ENCODE measurements at places on chromosomes 7 and 10.

GRCh38 chr10:132068431-132069121, 2.8 kb downstream of the JAKMIP3 start:
- DNase-seq, result no peak

DNA sequence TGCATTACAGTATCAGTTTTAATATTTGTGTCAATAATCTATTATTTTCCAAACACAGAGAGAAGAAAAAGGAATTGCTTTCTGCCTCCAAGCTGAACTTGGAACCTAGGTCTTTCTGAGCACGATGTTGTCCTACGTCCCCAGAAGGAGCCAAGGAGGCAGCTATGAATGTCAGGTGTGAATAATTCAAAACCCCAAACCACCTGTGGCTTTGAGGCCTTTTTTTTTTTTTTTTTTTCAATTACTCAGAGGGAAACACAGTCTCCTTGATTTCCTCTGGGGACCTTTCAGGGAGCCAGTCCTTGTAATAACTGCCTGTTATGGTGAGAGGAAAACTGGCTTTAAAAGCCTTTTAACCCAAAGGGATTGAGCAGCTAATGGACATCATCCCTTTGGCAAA, 8.3 kb downstream of the GPR85 start:
- DNase-seq, result no peak

GRCh38 chr7:30148951-30149459, 14.2 kb downstream of the MTURN start:
- DNase-seq, result no peak

- no peak for DNase-seq
Observed at GRCh38 chr7:122316467-122317388, 12.2 kb upstream of the FEZF1 start.

DNA sequence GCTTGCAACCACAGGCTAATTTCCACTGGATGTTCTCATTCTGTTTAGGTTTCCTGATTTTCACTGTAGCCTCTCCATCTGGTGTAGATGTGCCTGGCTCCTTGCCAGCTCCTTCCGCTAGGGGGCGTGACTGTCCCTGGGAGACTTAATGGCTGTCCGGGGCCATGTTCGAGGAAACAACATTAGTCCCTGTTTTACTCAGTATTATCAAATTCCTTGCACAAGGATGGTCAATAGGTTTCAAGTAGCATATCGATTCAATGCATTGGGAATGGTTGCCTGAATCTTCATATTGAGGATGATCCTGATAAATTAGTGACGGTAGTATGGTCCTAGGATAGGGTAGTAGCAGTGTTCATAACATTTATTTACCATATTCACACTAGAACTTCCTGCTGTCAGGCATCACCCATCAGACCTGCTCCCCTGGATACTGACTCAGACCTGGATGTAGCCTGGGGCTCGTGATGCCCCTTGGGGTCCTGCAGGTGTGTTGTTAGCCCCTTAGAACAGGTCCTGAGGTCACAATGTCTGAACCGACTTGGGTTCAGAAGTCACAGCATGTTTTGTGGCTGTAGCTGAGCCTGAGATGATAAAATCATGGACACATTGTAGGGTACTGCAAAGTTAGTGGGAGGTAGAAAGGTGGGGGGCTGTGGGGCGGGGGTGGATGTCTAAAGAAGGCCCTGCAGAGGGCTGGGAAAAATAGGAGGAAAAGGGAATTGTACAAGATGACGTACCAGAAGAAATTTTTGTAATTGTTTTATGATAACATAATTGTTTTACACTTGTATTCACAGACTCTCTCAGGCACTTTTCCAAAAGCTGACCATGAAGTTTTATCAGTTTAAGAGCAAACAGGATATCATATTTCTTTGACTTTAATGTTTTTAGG, 8.9 kb upstream of the EXOC6 start:
- peak; percentile 87 for DNase-seq

- no peak for DNase-seq
Observed at GRCh38 chr10:99827936-99828335, 45.5 kb downstream of the ABCC2 start.

DNA sequence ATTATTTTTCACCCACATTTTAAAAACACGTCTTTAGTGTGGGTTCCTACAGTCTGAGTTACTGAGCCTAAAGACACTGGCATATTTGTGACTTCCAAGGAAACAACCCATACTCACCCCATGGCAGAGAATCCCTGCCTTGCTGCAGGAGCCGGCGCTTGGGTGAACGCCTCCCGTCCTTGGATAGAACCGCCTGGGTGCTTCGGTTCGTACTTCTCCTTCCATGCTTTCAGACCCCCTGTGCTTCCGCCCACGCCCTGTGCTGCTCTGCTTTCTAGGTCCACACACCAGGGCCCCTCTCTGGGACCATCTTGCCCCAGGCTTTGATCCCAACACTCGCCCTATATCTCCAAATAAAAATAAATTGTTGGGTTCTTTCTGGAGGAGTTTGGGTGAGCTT, 125.8 kb downstream of the PTPRN2 start:
- DNase-seq, result no peak

GRCh38 chr10:4501306-4501705, 324.7 kb upstream of the AKR1E2 start:
- DNase-seq, result no peak

DNA sequence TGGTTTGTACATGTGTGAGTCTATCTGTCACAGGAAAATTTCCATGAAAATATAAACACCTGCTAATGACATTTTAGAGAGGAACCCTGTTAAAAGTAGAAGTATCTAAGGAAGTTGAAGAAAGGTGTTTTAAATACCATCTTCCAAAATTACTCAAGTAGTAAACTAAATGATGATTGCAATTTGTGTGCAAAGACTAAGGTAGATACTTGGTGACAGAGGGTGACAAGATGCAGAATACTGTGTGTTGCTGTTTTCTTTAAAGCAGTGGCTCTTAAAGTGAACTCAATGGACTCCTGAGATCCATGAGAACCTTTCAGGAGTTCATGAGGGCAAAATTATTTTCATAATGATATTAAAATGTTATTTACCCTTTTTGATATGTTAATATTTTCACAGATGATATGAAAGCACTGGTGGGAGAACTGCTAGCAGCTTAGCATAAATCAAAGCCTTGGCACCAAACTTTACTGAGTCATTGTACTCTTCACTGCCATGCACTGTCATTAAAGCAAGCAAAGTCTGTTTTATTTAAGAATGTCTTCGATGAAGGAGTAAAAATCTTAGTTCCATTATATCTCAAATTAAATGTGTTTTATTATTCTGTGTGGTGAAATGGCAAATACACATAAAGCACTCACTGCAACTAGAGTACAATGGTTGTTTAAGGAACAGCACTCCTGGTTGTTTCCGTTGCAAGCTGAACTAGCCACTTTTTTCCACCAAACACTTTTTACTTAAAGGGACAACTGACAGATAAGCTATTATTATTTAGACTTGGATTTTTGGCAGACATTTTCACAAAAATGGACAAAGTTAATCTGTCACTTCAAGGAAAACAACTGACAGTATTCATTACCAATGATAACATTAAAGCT, 133.7 kb downstream of the LRRN3 start:
- no peak for DNase-seq

DNA sequence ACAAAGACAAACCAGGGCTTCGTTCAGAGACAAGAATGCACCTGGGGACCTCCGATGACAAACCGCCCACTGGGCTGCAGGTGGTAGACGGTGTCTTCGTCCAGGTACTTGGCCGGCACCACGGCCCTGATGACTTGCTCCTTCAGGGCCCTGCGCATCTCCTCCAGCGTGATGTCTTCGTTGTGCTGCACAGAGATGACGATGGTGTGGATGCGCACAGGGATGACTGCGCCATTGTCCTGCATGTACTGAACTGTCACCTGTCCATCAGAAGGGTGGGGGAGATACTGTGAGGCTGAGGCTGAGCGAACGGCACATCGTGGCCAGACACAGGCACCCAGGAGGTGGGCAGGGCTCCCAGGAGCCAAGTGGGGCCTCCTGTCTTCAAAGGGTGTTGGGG, 13.1 kb downstream of the MAT1A start:
- no peak for DNase-seq

GRCh38 chr10:36725581-36726520, 399.5 kb upstream of the ANKRD30A start:
- DNase-seq, result peak; percentile 41

GRCh38 chr7:45482451-45482850, 91.7 kb upstream of the ADCY1 start:
- no peak for DNase-seq

- DNase-seq, result no peak
Observed at GRCh38 chr7:27933671-27934565, 194.0 kb downstream of the TAX1BP1 start.

- no peak for DNase-seq
Observed at GRCh38 chr10:72104472-72105097, 16.2 kb upstream of the SPOCK2 start.

- peak; percentile 88 for DNase-seq
Observed at GRCh38 chr7:54932818-54933543, 85.8 kb upstream of the EGFR start.

- DNase-seq, result no peak
Observed at GRCh38 chr7:1865571-1866255, 195.6 kb downstream of the ELFN1 start.

DNA sequence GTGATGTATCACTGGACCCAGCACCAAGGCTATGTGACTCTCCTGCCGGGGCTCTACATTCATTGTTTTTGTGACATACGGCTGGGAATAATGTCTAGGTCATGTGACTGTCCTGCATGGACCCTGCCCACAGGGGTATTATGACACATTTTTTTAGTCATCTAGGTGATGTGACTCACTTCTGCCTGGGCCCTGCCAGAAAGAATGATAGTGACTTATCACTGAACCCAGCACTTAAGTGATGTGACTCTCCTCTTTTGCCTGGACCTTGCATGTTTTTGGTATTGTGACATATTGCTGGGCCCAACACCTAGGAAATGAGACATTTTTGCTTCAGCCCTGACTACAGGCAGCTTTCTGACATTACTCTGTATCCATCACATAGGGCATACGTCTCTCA, 51.1 kb upstream of the ZNF107 start:
- no peak for DNase-seq

DNA sequence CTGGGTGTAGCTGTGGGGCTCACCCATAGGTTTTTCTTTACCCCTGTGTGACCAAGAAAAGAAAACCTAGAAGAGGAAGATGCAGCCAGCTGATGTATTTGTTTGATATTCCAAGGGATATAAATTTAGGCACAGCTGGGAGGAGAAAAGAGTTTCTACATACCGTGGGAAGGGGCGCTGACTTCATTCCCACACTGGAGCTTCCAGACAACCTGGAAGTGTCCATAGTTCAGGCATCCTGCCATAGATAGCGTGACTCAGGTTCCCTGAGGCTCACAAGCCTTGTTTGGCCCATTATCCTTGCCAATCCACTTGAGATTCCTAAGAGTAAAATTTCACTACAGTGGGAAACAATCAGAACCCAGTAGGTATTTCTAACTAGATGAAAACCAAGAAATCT, 371.7 kb upstream of the NRP1 start:
- DNase-seq, result no peak

DNA sequence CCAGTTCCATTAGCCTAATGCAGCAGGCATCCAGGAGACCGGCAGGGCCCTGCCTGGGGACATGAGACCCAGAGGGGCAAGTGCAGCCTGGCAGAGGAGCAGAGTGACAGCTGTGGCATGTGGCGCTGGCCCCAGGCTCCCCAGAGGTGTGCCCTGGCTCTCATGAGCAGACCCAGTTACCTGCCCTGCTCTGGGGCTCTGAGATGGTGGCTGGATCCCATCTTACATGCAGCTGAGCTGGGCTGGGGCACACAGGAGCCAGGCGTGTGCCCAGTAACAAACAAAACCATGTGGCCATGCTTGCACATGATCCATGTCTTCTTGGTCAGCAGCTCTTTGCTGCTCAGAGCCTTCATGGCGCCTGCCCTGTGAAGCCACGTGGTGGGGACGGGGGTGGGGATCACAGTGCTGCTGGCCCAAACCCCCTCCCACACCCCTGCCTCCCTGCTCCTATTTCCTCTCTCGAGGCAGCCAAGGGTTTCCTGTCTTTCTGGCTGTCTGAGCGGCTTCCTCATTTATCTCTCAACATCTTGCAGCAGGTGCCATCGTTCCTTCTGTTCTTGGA, 40.3 kb upstream of the GTF2I start:
- no peak for DNase-seq

DNA sequence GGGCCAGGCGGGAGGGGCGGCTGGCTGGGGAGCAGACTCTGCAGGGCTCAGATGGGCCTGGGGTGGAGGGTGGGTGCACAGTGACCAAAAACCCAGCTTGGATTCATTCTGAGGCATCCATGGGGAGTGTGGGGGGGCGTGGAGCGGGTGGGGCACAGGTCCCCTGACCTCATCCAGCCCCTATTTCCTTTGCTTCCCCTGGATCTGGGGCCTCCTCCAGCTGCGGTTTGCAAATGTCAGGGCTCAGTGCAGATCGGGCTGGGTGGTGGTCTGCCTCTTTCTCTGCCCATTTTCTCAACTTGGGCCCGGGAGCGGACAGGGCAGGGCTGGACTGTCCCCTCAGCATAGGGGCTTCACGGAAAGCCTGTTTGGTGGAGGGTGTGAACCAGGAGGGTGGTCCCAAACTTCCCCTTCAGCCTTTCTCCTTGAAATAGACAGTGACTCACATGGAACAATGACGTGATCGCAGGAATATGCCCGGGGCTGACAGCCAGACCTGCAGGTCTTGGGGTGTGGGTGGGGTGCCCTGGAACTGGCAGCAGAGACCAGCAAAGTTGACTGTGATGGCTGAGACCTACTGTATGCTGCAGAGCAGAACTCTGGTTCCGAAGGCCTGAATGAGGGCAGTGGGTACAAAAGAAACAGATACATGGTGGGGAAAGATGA, 72.9 kb upstream of the PODXL start:
- DNase-seq, result peak; percentile 62

DNA sequence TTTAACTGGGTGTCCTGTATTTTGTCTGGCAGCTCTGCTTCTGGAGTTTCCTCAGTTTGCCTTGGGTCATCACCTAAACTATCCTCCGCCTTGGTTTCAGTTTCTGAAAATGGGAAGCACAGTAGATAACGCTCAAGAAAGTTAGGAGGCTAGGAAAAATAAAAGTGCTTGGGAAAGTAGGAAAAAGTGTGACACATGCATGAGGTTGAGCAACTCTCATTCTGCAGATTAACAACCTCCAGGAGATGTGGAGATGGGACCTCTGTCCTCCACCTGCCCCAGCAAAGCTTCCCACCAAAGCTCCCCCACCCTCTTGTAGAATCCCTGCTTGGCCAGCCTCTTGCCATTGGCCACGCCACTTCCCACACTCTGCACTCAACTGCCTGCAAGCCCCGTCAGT, 13.1 kb upstream of the ZCCHC24 start:
- DNase-seq, result no peak

DNA sequence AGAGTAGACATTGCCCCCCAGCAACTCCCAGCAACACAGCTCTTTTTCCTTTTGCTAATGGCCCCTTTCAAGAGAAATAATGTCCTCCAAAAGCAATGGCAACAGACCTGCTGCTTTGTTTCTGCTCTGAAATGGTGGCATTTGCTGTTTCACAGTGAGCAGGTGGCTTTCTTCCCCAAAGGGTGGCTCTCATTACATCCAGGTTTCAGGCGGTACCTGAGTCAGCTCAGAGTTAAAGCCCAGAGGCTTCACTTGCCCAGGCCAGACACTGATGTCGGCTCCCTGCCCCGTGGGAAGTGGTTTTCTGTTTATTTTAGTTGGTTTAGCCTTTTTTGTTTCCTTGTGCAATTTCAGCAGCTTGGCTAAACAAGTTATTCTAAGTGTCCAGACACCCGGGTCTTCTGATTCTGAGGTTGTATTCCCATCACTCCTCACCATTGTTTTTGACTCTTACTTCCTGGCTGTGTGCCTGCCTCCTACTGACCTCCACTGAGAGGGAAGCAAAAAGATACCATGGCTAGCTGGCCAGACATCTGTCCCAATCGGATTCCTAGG, 7.8 kb upstream of the ATOH7 start:
- DNase-seq, result no peak

Measured in right cardiac atrium (tissue), 5 donors.